ENCODE measurements at places on chromosomes 11 and 22.

GRCh38 chr11:36241497-36241896, 47.7 kb downstream of the COMMD9 start:
- DNase-seq, result no peak

DNA sequence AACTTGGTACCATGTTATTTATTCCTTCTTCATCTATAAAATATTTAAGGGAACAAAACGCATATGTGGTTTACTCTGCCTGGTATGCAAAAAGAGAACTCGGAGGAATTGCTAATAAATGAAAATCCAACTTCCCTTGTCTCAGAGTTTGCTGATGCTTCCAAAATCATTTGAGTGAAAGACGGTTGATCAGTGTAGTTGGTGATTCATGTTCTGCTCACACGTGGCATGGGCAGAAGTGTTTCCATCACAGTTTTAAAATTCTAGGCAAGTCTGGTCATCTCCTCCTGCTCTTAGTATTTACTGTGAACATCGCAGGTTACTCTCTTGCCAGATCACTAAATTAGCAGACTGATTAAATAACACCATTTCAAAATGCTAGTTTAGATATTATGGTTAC, 11.9 kb upstream of the PARVB start:
- no peak for DNase-seq

DNA sequence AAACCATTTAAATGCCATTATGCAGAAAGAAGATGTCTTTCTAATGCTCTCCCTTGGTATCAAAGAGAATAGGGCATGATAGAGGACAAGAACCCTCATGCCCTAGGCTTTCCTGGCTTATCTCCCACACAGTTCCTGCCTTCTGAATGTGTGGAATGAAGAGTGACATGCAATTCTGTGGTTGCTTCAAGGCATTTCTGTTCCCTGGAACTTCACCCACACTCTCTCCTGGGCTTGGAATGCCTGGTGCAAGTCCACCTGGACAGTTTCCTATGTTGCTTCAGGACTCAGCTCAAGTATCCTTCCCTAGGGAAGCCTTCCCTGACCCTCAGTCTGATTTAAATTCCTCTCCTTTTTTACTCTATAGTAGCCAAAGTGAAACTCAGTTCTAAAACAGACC, 53.8 kb upstream of the DRD2 start:
- DNase-seq, result no peak

- DNase-seq, result no peak
Observed at GRCh38 chr22:23499845-23500500, 80.1 kb downstream of the IGLL1 start.

- DNase-seq, result no peak
Observed at GRCh38 chr11:96384156-96384555, 5.6 kb downstream of the CCDC82 start.

GRCh38 chr11:88335284-88335683, 2.3 kb downstream of the CTSC start:
- DNase-seq, result no peak

DNA sequence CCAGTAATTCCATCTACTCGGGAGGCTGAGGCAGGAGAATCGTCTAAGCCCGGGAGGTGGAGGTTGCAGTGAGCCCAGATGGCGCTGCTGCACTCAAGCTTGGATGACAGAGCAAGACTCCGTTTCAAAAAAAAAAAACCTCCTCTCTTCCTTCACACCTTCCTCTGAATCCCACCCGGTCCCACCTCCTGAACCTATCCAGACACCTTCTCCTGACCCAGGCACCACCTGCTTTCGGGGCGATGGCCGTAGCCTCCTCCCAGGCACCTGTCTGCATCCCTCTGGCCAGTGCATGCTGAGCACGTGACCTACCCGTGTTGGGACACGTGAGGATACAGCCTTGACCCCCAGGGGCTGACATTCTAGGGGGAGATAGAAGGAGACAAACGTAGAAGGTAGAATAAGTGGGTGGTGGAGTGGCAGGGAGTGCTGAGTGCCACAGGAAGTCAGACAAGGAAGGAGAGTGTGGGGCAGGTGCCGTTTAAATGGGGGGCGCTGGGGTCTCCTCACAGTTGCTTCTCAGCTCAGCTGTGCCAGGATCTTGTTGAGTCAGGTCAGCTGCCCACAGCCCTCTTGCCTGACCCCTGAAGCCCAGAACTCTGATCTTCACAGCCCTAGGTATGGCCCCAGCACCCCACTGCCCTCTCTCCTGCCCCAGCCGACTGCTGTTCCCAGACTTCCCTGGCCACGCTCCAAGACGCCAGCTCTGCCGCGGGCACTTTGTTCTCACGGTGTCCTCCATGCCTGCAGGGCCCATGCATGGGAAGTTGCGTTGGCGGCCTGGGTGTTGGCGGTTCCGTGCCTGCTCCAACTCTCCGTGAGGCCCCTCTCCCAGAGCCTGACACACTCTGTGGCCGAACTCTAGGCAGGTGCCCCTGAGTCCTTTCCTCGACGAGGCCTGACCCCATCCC, 1.2 kb upstream of the MIOX start:
- no peak for DNase-seq

DNA sequence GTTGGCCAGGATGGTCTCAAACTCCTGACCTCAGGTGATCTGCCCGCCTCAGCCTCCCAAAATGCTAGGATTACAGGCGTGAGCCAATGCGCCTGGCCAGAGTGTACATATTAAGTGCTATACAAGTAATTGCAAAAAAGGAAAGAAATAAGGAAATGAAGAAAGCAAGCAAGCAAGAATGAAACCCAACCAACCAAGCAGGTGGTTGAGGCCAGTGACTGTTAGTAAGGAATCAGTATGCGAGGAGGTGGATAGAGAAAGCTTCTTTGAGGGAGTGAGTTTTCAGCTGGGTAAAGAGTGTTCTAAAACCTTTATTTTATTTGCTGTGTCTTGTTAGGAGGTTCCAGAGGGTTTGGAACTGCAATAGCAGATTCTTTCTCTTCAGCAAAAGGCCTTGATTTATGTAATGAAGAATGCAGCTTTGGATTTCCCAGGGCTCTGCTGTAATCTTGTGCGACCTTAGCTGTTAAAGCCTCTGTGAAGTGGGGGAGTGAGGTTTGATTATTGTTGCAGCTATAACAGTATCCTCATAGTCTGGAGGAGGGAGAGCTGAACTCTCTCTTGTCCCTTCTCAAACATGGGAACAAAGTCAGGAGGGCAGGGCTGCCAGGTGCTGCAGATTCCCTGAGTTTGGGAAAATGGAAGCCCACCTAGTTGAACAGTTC, 5.7 kb downstream of the AMPD3 start:
- no peak for DNase-seq

- DNase-seq, result no peak
Observed at GRCh38 chr11:15053191-15053685, 20.2 kb upstream of the CALCB start.

- DNase-seq, result no peak
Observed at GRCh38 chr11:92967178-92967577, 2.3 kb upstream of the MTNR1B start.

DNA sequence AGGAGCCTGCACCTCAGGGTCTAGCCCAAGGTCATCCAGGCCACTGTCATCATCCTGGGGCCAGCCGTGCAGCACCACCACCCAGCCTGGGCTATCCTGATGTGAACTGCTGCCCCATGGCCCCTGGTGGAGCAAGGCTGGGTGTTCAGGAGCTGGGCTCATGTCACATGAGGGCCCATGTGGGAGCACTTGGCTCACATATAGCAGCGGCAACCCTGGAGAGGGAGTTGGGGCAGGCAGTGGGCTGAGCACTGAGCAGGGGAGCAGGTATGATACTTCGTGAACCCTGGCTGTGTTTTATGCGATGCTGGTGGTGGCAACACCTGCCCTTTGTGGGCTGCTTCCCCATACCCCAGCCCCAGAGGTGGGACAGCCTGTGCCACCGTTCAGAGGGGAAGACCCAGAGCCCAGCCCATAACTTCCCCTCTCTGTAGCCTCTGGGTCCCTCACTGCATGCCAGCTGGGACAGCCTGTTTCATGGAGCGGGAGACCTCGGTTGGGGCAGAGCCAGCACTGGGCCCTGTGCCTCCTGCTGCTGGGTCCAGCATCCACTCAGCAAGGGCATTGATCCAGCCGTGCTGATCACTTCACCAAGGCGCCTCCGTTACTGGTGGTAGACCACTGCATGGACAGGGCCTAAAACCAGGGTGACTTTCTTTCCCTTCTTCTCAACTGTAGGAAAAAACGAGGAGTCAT, 62.5 kb upstream of the SUSD2 start:
- DNase-seq, result no peak

DNA sequence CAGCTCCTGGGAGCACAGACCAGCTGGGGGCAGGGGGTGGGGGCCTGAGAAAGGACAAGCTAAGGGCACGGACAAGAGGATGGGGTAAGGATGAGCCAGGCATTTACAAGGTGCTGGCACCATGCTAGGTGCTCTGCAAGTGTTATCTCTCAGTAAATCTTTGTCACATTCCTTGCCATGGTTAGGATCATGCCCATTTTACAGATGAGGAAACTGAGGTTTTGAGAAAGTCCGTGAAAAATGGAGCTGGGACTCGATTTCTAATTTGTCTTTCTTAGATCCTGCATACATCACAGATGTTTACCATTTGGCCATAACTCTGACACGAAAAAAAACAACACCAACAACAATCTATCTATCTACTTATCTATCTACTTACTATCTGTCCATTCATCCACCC, 429.7 kb downstream of the MIAT start:
- DNase-seq, result no peak

DNA sequence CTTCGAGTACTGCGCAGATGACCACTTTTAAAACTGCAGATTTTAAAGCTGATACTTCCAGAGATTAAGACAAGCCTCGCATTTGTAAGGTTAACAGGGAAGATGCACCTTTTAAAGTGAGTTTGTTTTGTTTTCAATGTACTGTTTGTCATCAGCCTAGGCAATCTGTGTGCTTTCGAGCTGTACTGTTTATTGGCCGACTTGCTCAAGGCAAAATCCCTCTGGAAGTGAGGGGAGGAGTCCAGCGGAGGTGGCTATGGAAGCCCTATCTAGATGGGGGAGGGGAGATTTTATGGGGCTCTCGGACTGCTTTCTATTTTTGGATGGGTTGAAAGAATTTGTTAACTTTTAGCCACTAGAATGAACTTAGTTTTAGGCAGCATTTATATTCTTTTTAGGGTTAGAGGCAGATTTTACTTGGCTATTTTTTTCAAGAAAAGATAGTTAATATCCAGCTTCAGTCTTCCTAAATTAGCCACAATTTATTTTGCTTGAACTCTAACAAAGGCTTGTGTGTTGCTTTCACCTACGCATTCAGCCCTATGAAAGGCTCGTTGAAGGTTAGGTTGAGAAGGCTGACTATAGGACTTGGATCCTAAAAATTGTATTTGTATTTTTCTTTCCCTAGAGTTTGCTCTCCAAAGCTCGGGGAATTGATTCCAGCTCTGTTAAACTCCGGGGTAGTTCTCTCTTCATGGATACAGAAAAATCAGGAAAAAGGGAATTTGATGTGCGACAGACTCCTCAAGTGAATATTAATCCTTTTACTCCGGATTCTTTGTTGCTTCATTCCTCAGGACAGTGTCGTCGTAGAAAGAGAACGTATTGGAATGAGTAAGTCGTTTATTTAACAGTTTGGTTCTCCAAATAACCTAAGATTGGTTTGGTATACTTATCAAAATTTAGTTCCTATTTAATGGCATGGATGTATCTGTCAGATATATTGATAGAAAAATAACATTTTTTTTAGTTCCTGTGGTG, 2.1 kb downstream of the WEE1 start:
- no peak for DNase-seq

GRCh38 chr11:73171436-73172161, 29.5 kb upstream of the FCHSD2 start:
- DNase-seq, result no peak

- DNase-seq, result no peak
Observed at GRCh38 chr11:93652679-93653078, 8.8 kb upstream of the CEP295 start.

DNA sequence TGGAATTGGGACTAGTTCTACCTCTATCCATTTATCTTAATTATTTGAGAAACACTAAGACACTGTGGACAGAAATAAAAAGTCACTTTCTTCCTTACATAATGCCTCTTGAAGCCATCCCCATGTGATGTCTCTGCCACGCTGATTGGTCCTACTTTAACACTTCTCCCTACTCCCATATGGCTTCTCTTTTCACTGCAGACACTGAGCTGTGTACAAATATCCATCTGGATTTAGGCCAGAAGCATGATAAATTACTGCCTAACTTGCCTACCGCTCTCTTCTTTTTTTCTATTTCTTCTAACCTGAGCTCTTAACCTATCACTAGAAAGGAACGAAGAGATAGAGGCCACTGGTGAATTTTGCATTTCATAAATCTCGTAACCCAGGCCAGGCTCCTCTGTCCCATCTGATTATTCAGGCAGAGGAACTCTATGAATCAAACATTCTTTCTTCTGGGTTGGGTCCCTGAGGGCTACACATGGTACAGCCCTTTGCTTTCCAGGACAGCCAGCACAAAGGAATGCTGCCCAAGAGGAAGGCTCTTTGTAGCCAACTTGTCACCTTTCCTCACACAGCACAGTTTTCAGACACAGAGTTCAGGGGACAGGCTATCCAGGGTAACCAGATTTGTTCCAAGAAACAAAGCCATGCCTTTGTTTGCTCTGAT, 878.5 kb upstream of the LRRC4C start:
- no peak for DNase-seq

GRCh38 chr11:8283100-8283464, 19.4 kb upstream of the LMO1 start:
- DNase-seq, result no peak

DNA sequence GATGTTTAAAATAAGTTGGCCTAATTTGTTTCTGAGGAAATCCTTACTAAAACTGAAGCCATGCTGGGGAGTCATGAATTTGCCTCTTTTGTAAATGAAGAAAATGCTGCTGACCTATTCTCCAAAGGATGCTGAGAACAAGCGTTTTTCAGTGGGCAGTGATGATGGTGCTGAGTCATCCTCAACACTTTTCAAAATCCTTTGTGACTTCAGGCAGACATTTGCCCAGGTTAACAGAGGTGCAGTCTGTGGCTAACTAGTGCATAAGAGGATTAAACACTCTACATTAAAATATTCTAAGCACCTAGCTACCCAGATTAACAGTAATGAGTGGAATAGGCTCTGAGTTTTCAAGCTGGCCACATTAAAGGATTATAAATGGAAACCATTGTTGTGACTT, 509.0 kb downstream of the DLG2 start:
- no peak for DNase-seq

- DNase-seq, result no peak
Observed at GRCh38 chr11:119991022-119991404, 146.9 kb downstream of the TRIM29 start.

DNA sequence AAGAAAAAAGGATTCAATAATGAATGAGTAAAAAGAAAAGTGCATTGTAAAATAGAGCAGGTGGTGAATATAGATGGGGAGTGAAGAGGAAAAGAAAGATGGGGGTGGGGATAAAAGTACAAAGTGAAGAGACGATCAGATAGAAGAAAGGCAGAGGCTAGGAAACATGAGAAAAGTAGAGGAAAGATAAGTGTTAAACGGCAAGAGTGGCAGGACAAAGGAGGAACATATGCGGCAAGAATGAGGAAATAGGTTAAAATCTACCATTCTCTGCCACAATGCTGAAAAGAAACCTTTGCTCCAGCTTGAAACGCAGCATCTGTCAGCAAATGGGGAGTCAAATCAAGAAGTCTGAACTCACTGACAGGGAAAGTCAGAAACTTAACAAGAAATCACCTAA, 6.8 kb downstream of the FUT4 start:
- no peak for DNase-seq

GRCh38 chr11:116948391-116948790, 111.0 kb upstream of the APOA1 start:
- no peak for DNase-seq

GRCh38 chr11:27218421-27219038, 144.5 kb downstream of the CCDC34 start:
- DNase-seq, result no peak

- no peak for DNase-seq
Observed at GRCh38 chr11:108727665-108728064, 62.8 kb downstream of the DDX10 start.

Measured in activated CD8-positive, alpha-beta memory T cell treated with anti-CD3 and anti-CD28 coated beads for 1 hour (primary cell).